ENCODE measurements at places on chromosomes 3 and 15.

- DNase-seq = no peak
Observed at GRCh38 chr3:130425484-130425883, 80.0 kb downstream of the COL6A5 start.

DNA sequence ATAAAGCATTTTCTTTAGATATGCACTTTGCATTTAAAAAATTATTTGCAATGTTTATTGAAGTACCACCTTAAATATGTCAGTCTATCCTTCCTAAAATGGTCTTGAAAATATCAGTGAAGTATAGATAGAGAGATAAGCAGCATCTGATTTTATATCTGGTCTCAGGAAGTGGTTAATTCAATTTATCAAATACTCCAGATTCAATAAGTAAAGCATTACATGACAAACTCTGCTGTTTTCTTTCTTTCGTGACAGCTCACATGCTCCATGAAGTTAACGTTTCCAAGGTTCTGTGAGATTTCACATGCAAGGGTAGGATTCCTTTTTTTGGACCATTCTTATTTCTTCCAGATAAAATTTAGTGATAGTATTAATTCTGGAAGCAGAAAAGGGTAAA, 775.4 kb upstream of the ROBO1 start:
- DNase-seq = no peak

DNA sequence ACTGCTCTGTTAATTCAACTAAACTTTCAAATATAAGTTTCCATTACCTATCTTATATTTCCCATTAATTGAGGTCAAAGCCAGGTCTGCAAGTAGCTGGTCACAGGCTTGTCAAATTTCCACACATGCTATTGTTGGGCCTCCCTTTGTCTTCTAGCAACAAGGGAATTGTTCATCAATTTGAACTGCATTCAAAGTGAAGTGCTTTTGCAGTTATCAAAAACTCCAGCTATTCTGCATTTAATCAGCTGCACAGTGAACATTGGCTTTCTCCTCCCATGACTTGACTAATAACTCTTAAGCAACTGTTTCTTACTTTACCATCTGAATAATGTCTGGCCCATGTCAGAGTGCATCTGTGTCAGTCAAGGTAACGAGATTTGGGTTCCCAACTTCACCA, 198.4 kb downstream of the KCNH8 start:
- no peak for DNase-seq

GRCh38 chr15:94576889-94577533, 345.6 kb downstream of the MCTP2 start:
- DNase-seq = no peak
